ENCODE measurements at places on chromosomes 4 and X.

DNA sequence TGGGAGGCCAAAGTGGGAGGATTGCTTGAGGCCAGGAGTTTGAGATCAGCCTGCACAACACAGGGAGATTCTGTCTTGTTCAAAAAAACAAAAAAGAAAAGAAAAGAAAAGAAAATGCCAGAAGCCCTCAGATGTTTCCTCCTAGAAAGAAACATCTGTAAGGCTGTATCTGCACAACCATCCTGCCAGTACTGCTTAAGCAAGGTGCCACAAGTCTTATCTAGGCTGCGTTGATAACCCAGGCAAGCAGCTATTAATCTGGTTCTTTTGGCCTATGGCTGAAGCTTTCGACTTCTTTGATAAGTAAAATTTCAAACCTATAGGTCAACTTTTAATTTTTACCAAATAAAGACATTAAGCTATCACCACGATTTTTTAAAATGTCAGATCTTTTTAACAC lies 3.1 kb downstream of the COX18 start:
- no peak for DNase-seq

GRCh38 chrX:153882086-153882498 lies 3.9 kb downstream of the L1CAM start:
- no peak for DNase-seq

- no peak for DNase-seq
Observed at GRCh38 chrX:53184836-53185235, 40.2 kb downstream of the KDM5C start.

- DNase-seq: no peak
Observed at GRCh38 chr4:54561940-54562339, 95.8 kb upstream of the KIT start.

DNA sequence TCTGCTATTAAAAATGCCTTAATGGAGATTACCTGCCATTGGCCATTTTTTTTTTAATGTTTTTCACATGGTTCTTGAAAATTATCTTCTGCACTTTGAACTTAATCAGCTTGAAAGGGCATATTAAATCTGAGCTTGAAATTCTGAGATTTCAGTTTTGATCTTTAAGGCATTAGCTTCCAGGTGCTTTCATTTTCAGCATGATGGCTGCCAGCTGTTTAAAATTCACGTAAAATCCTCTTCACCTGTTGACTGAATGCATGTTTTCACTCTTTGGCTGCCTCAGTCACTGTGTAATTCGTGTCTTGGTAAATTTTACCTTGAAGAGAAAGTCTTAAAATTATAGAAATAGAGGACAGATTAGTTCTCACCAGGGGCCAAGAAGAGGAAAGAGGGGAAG lies 39.6 kb downstream of the SMAD1 start:
- DNase-seq: no peak

- no peak for DNase-seq
Observed at GRCh38 chr4:70437197-70437596, 34.8 kb upstream of the MUC7 start.

- no peak for DNase-seq
Observed at GRCh38 chrX:13346646-13347045, 26.8 kb upstream of the ATXN3L start.

DNA sequence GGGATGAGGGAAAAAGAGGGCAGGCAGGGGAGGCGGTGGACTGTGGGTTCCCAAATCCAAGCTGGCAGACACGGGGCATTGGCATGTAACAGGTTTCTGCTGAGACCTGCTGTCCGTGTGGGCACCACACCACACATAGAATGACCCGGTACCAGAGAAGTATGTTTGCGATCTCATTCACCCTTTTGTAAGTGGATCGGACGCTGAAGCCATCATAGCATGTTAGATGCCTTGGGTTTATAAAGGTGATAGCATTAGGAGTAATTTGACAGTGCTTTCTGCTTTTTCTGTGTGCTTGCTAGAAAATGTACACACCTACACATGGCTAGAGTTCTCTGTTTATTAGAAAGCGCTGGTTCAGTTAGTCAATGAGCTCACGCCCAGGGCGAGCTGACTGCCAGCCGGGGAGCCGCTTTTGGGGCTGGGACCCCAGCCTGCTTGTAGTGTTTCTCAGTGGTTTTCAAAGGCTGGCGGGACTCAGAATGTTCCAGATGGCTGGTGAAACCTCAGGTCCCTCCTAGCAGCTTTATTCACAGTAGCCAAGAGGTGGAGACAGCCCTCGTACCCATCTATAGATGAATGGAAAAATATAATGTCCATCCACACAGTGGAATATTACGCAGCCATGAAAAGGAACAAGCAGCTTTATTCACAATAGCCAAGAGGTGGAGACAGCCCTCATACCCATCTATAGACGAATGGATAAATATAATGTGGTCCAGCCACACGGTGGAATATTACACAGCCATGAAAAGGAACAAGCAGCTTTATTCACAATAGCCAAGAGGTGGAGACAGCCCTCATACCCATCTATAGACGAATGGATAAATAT lies 579 bp downstream of the IL3RA start:
- no peak for DNase-seq

GRCh38 chrX:120293015-120293414 lies 18.2 kb downstream of the TMEM255A start:
- DNase-seq: no peak

- peak; percentile 40 for DNase-seq
Observed at GRCh38 chrX:46796574-46797191, 37.8 kb upstream of the SLC9A7 start.

DNA sequence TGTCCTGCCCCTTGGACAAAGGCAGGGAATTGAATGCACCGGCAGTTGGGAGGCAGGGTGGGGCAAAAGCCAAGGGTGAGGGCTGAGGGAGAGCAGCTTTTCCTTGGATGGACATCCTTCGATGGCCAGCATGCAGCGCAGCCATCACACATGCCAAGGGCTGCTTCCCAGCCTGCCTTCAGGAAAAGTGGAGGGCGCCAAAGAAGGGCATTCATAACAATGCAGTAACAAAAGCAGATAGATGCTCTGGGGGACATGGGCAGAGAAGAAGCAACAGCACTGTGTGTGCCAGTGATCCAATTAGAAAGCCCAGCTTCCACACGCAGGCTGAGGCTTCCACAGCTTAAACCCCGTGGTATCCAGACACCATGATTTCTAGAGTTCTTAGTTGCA lies 71.5 kb downstream of the TSPAN5 start:
- no peak for DNase-seq

- no peak for DNase-seq
Observed at GRCh38 chr4:635851-636627, 10.7 kb downstream of the PDE6B start.

- DNase-seq: no peak
Observed at GRCh38 chr4:94181815-94182214, 25.9 kb upstream of the SMARCAD1 start.

DNA sequence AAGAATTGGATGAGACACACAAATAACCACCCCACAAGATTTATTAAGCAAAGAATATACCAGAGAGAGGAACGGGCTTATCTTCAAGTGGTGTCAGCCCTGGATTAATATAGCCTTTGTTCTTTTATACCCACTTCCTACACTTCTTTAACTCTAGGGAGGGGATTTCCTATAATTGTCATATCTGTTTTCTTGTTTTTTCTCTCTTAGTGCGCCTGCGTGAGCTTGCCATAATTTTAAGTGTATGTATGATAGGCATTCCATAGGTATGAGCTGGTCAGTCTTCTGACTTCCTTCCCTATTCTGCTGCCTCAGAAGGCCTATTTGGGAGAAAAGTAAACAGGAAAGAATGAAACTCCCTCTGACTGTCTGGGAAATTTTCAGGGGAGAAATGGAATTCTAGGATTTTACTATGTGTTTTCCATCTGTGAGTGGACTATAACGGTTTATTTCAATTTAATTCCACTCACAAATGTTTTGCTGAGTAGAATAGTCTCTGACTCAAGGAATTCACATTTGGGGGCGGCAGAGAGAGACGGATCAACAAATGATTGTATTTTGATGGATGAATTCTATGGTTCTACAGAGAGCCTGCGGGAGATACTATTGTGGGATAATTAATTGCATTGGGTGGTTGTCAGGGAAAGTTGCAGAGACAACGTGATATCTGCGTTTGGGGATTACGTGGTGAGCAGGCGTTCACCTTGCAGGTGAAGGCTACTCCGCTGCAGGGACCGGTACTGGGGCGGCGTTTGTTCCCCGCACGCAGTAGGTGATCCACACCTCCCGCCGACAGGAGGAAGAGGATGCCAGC lies 626 bp upstream of the CEP135 start:
- DNase-seq: peak; percentile 66

- no peak for DNase-seq
Observed at GRCh38 chr4:40193016-40193571, 3.7 kb upstream of the RHOH start.

- peak; percentile 48 for DNase-seq
Observed at GRCh38 chrX:107672955-107673378, 44.7 kb downstream of the PRPS1 start.

DNA sequence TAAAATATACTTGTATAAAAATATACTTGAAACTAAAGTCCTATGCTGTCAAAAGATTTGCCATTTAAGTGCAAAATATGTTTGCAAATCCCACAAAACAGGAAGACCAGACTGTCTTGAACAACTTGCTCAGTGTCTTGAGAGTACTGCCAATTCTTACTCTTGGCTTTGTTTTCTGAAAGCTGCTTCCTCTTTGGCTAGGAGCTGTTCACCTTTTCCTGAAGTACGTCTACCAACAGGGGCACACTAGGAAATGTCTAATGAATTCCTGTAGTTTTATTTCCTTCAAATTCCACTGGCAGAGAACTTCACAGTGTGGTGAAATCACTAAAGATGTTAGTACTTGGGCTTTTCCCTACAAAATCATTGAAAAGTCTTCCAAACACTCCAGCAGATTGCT lies 46.4 kb upstream of the ABCG2 start:
- peak; percentile 86 for DNase-seq

- no peak for DNase-seq
Observed at GRCh38 chrX:73852022-73852421, 289.0 kb downstream of the CHIC1 start.

DNA sequence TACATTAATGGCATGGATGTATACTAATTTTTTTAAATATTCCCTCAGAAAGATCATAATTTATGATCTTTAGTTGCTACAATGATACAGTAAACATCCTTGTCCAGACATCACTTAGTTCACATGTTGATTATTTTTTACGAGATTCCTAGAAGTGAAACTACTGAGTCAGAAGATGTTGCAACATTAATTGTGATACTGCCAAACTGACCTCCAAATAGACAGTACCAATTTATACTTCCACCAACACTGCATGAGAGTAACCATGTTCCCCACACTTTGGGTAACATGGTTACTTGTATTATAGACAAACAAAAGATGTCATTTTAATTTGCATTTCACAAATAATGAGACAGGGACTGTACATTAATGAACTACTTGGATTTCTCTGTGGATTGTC lies 19.6 kb downstream of the RCHY1 start:
- DNase-seq: no peak

DNA sequence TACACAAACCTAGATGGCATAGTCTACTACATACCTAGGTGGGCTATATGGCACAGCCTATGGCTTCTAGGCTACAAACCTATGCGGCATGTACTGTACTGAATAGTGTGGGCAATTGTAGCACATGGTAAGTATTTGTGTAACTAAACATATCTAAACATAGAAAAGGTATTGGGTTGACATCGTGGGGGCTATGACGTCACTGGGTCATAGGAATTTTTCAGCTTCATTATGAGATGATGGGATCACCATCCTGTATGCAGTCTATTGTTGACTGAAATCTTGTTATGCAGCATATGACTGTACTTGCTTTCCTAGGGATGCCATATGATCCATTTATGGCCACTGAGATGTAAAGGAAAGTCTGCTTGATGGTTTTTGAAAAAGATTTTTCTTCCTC lies 1.9 kb upstream of the EXOC1L start:
- no peak for DNase-seq

- no peak for DNase-seq
Observed at GRCh38 chr4:182960228-182960627, 43.0 kb upstream of the DCTD start.

DNA sequence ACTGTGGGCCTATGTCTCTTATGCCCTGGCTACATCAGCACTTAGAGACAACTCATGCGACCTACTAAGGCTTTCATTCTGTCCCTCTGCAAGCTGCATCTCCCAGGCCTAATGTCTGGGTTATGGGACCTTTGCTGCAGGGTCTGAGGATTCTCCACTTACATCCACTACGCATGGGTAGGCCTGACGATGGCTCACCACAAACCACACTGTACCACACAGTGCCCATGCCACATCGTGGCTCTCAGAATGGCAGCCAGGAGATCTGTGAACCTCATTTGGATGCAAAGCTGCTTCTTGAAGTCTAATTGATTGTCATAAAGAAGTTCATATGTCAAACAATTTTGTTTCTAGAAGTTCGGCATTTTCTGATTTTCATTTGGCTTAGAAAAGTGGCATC lies 84.6 kb upstream of the BEND4 start:
- DNase-seq: no peak

GRCh38 chr4:152020073-152020472 lies 259.3 kb upstream of the GATB start:
- DNase-seq: no peak

GRCh38 chrX:54807524-54808108 lies at the start of gene MAGED2:
TSS of gene MAGED2 (plus strand) at chrX:54807745. CDS start at chrX:54809332, 1,587 bp downstream.
- no peak for DNase-seq

GRCh38 chr4:81494031-81494431 lies 22.3 kb upstream of the RASGEF1B start:
- no peak for DNase-seq

- no peak for DNase-seq
Observed at GRCh38 chr4:145528601-145529000, 46.9 kb downstream of the SMAD1 start.

DNA sequence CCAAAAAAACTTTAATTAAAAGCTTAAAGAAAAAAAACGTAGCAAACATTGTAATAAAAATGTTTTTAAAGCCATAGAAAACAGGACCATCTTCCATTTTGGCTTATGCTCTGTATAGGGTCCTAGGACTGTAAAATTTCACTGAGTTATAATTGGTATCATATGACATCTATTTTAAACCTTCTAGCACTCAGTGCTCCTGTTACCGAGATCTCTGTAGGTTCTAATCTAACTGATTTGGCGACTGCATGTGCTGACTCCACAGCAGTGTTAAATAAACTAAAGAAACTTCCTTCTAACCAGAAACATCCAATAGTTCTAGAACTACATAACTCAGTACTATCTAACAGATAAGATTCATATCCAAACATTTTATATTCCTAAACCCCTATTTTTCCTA lies at the start of gene ASB11:
TSS of gene ASB11 (minus strand) at position 132 of the 400 bp plus-strand sequence. CDS start at position 97, 35 bp downstream.
- no peak for DNase-seq

- no peak for DNase-seq
Observed at GRCh38 chrX:43581167-43581566, 74.9 kb upstream of the MAOA start.

DNA sequence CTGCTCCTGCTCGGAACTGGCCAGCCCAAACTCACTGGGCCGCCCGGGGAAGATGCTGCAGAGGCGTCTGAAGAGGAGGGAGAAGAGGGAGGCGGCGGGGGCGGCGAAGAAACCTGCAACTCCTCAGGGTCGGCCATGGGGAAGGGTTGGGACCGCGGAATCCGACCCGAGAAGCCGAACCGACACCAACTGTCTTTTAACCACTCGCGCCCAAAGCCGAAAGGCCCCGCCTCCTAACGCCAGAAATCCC lies at the start of gene C4orf46:
TSS of gene C4orf46 (minus strand) at position 223 of the 250 bp plus-strand sequence. CDS start at position 137, 86 bp downstream.
- no peak for DNase-seq

GRCh38 chrX:110418316-110419235 lies 59.9 kb downstream of the RTL9 start:
- DNase-seq: no peak

GRCh38 chrX:8663325-8663724 lies 68.6 kb downstream of the ANOS1 start:
- no peak for DNase-seq
